Stromal cell of bone marrow (primary cell): ENCODE measurements at places on chromosomes 7 and 10.
A peak's percentile ranks its signal among the peaks of the same experiment; 100 is the strongest.

- no peak for DNase-seq
Observed at GRCh38 chr7:19056305-19056704, 61.1 kb downstream of the TWIST1 start.

DNA sequence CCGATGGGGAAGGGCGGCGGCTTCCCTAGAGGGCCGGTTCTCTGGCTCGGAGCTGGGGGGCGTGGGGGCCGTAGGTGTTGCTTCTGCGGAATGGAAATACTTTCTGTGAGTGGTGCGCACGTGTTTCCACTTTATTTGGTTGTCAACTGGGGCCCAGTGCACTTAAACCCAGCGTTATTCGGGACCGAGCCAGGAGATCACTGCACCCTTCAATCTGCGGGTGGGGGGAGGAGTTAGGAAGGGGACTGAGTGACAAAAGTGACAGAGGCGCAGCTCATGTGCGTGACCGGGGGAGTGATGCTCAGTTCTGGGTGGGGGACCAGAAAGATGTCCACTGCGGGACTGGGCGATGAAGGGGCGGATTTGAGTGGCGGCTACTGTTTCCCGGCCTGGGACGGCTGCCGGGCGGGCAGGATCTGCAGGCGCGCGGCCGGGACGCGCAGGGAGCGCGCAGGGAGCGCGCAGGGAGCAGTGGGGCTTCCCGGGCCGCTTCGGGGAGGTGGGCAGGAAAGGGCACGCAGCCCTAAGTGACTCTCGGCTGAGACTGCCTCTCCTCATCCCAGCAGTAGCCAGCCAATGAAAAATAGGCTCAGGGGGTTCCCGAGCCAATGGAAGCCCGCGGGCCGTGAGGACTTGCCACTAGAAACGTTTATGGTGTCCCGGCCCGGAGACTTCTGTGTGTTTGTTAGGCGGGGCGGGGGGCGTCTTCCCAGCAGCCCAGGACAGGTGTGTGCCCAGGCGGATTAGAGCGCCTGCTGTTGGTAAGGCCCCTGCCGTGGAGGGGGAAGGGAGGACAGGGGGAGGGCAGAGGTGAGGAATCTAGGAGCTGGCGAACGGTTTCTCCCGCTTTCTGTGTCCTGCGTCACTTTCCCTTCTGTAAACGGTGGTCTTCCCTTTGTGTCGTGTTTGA lies 54.3 kb upstream of the KDM7A start:
- DNase-seq = no peak

DNA sequence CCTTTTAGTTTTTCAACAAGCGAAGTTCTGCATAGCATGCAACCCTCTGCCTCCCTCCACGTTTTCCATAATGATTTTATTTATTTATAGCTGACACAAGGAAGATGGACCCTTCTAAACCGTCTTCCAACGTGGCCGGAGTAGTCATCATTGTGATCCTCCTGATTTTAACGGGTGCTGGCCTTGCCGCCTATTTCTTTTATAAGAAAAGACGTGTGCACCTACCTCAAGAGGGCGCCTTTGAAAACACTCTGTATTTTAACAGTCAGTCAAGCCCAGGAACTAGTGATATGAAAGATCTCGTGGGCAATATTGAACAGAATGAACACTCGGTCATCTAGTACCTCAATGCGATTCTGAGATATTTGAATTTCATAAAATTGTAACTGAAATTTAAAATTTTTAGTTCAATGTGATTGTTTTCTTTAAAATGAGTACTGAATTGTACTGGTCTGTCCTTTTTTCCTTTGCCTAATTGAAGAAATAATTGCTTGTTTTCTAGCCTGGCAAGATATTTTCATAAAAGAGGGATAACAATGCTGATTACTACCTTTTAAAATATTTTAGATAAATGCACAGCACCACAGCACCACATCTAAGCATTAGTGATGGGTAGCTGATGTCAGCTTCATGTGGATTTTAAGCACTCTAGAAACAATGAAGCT lies 41.5 kb upstream of the SLC39A12 start:
- DNase-seq = peak; percentile 44

GRCh38 chr7:92489634-92490033 lies 11.9 kb upstream of the ERVW-1 start:
- DNase-seq = peak; percentile 4

DNA sequence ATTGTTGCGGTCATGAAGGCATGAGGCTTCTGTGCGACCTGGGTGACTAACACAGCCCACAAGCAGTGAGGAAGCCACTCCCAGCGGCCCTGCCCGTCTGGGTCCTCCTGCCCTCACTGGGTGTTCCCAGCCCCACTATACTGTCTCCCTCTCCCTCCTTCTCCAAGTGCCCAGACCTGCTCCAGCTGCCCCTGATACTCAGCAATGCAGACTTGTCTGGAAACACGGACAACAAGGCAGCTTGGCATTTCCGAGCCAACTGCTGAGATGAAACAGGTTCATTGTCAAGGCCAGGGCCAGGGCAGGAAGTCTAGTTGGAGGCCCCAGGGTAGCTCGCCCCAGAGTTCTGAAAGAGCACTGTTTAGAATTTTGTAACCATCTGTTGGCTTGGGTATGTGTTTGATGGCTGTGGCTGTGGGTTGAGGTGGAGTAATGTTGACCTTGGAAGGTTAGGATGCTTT lies 95.7 kb downstream of the RBM20 start:
- no peak for DNase-seq

DNA sequence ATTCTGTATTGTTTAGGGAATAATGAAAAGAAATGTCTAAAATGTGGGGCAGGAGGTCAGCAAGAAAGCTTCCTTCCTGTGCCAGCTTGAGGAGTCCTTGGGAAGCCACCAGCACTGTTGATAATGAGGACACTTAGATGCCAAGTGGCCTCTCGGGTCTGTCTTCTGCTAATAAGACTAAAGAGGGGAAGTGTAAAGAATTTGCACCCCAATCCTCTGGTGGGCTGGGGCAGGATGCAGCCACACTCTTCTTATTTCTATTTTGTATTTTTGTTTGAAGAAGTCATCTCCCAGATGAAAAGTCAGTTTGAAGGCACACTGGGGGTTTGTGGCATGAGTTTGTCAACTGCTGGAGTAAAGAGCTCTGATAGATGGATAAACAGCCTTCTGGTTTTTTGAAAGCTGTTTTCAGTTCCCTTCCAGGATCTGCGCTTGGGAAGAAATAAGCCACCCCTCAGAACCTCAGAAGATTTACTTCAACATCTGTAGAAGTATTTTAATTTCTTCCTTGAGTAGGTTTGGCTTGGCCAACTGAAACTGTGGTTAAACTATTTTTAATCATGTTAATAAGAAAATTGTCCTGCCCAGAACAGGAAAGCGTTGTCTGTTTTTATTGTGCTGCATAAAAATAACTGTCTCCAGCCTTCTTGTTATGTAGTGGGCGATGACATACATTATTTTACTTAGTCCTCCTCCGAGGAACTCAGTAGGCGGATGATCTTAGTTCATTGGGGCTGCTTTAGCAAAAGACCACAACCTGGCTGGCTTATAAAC lies 128.8 kb upstream of the GPR26 start:
- DNase-seq = no peak

GRCh38 chr7:137816696-137817320 lies 30.0 kb downstream of the DGKI start:
- no peak for DNase-seq

GRCh38 chr7:930975-931758 lies 23.3 kb downstream of the ADAP1 start:
- no peak for DNase-seq

DNA sequence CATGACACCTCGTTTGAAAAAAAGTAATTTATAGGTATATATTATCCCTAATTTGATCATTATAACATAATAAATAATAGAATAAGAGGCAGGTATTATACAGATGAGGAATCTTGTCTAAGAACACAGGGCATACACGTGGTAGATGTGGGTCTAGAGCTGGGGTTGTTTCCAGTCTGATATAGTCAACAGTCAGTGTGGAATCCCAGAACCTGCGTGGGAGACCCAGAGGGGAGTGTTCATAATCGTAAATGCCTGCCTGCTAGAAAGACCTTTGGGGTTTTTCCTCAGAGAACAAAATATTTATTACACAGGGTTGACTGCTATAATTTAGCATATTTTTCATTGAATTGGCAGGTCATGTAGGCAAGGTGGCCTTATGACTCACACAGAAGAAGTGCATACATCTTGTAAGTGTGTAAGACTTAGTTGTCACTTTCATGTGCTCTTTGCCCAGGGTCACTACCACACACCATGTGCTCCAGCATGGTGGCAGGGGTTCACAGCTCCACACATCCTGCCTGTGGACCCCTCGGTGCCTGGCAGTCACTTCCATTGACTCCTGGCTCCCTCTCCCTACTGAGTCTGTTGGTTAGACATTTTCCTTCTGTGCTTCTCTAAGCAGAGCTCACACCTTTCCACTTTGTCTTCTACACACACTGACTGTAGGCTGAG lies 94.9 kb upstream of the IKZF1 start:
- DNase-seq = no peak

DNA sequence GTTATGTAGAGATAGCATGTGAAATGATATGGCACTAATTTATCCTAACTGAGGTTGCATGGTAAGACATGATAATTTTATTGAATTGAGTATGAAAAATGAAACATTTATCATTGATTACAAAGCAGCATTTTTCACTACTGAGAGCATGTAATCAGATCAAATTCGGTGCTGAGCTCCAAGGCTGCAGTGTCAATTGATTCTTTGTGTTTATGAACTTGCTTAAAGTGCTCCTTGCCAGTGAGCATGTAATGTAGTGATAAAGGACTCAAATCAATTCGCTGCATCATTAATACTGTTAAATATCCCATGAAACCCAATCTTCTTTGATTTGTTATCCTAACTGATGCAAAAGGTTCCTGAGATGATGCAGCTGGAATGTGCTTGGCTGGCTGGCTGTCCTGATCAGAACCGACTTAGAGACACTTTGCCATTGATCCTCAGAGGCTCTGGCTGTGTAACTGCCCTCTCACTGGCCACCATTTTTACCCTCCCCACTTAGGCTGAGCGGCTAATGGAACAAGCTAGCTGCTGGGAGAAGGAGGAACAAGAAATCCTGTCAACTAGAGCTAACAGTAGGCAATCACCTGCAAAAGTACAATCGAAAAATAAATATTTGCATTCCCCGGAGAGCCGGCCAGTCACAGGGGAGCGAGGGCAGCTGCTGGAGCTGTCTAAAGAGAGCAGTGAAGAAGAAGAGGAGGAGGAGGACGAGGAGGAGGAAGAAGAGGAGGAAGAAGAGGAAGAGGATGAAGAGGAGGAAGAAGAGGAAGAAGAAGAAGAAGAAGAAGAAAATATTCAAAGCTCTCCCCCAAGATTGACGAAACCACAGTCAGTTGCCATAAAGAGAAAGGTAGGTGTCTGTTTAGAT lies 89.8 kb upstream of the SAMD8 start:
- no peak for DNase-seq

- DNase-seq = no peak
Observed at GRCh38 chr10:15795036-15795792, 65.1 kb downstream of the MINDY3 start.

- DNase-seq = no peak
Observed at GRCh38 chr7:155798673-155799439, 13.4 kb downstream of the SHH start.

- no peak for DNase-seq
Observed at GRCh38 chr10:112177247-112177646, 6.3 kb downstream of the GPAM start.

DNA sequence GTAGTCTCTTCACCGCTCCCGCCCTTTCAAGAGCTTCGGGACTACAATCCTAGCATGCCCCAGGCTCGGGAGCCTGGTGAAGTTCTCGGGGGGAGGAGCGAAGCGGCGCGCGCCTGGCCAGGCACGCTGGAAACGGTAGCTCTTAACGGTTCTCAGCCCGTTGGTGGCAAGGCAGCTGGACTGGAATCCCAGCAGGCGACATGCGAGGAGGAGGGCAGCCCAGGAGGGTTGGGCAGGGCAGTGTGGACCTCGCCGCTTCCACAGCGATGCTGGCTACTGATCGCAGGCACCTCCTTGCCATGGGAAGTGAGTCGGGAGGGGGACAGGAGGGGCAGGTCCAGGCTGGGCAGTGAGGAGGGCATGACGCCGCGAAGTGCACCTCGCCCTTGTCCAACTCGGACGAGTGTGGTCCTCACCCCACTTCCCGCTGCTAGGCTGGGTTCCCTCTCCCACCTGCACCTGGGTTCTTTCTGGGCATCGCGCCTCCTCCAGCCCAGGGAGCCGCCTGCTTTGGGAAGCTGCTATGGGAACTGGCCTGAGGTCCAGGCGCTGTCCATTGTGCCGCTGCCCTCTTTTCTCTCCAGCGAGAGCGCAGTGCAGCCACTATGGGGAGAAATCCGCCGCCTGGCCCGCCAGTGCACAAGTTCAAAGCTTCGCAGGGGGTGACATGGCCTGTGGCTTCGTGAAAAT lies 367.8 kb upstream of the NUPR2 start:
- DNase-seq = no peak

- DNase-seq = peak; percentile 59
Observed at GRCh38 chr10:44386546-44387052, 1.7 kb upstream of the CXCL12 start.

GRCh38 chr7:51062222-51062987 lies 254.2 kb downstream of the COBL start:
- no peak for DNase-seq

GRCh38 chr10:84333864-84334451 lies 5.6 kb downstream of the CCSER2 start:
- DNase-seq = no peak

DNA sequence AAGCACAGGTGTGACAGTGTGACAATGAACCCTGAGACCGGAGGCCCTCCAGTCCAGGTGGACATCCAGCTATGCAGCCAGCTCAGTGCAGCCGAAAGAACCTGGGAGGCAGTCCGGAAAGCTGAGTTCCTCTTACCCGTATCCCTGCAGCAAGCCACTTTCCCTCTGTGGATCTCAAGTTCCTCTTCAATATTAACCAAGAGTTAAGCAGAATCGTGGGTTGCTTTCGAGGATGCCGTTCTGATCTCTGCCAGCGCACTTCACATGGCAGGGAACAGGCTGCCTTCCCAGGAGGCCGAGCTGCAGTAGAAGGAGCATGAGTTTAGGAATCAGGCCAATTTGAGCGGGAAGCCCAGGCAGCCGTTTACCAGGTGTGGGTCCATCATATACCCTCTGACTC lies 591.6 kb downstream of the SDK1 start:
- DNase-seq = no peak

GRCh38 chr7:152126741-152127140 lies 101.3 kb downstream of the GALNT11 start:
- no peak for DNase-seq

DNA sequence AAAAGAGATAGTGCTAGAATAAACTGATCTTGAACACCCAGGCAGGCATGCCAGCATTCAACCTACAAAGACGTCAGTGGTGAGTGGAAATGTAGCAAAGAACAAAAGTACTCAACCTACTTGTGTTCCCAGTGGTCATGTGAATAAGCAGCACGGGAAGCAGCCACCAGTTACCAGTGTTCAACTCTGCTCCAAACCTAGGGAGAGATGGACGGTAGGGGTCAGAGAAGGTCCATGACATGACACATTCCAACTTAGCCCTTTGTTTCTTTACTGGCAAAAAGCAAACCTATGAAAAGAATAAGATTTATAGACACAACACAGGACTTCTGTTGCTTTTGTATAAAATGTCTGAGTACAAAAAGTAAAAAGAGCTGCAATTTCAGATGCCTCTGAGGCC lies 511.4 kb downstream of the XPNPEP1 start:
- DNase-seq = no peak

GRCh38 chr10:104642658-104643302 lies 1.7 kb downstream of the SORCS3 start:
- no peak for DNase-seq
